ENCODE measurements at places on chromosomes 5 and 9. TPM values are rescaled to one million over a fixed set of nuclear protein-coding genes. Genes with fewer than 3 reads are reported as not detected.

PAIP1 gene
- 141 TPM for total RNA-seq

LCN12 gene
- total RNA-seq, result 0.38 TPM

SMIM32 gene
- not detected for total RNA-seq

- no peak for DNase-seq
These were observed 91.7 kb downstream of the GNA14 start for GRCh38 chr9:77556396-77556795.

DNA sequence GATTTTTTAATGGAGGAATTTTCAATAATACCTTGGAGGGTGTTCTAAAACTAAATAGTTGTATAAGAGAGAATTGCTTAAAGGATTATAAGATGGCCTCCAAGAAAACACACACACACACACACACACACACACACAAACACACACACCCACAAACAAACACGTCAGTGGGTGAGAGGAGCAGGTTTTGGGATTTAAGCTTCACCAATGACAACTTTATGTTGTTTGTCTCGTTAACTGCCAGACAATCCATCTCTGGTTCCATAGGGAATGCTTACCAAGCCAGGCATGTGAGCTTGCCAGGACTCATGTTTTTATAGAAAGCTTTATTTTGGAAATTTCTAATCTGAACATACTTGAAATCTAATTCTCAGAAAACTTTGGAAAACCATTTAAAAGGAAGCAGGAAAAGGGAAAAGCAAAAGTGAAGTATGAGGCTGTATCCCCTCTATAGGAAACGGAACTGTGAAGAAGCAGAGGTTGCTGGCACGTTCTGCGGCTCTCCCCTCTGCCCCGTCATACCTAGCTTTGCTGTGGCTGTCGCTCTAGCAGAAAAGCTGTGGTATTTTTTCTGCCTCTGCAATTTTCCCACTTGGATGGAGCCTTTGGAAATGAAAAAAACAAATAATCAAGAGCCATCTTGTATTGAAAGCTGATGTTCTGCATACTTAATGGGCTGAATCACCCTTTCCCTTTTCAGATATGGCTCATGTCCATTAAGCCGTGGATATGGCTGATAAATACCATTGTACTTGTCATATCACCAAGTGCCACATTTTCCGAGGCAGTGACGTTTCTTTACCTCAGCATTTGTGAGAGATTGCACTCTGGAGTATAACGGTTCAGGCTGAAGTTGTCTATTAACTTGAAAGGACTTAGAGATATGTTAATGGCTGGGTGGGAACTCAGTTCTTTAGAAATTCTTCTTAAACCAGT lies 112.7 kb downstream of the NTRK2 start:
- no peak for DNase-seq
